ENCODE measurements at places on chromosomes 1 and 21.

DNA sequence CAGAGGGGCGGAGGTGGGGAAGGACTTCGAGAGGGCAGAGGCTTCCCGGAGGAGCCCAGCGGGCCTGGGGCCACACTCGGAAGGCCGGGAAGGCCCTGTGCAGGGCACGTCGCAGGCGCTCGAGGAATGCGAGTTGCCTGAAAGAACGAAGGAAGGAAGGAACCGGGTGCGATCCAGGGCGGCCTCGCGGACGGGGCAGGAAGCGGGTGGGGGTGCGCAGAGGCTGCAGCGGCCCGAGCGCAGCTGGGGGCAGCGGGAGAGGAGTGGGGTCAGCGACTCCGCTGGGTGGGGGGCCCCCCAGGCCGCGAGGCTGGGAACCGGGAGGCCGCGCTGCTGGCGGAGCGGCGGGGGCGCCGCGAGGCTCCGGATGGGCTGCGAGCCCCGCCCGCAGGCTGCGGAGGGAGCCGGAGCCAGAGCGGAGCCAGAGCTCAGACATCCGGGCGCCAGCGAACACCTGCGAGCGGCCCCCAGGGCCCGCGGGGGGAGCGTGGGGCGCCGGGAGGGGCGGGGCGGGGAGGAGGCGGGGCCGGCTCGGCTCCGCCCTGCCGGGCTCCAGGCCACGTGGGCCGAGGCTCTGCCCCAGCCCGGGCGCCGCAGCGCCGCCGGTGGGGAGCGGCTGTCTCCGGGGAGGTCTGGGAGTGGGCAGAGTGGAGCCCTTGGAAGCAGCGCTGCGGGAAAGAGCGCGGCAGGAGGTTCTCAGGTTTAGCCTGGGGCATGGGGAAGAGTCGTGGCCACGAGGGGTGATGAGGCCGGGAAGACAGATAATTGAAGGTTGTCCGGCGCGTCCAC, 4.6 kb downstream of the ID3 start:
- peak; percentile 75 for DNase-seq

DNA sequence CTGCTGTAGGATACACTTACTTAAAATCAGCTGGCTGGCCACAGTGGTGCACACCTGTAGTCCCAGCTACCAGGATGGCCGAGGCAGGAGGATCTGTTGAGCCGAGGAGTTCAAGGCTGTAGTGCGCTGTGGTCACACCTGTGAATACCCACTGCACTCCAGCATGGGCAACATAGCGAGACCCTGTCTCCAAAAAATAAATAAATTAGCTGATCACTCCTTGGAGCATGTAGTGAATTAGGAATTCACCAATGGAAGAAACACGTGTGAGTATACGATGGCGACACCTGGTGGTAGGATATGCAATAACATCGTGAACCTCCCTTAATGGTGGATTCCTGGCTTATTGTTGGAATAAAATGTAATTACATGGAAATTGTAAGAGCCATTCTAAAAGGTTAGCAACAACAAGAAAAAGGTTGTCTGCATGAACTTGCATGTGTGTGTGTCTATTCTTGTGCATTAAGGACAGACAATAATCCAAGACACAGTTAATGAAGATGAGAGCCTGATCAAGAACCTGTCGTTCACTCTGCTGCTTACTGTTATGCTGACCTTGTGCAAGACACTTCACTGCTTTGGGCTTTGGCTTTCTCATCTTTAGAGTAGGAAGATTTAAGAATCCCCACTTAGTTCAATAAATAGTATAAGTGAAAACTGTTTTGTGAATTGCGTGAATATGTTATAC, 38.6 kb upstream of the COX20 start:
- peak; percentile 61 for DNase-seq

DNA sequence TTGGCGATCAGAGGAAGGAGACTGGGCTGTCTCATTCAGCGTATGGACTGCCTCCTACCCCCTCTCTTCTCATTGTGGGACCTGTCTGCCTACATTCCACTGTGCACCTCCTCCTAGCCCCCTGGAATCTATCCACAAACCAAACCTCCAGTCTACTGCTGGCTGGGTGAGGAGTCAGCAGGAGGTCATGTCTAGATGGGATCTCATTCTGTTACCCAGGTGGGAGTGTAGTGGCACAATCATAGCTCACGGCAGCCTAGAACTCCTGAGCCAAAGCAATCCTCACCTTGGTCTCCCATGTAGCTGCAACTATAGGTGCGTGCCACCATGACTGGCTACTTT, 18.0 kb upstream of the TTC22 start:
- DNase-seq = no peak

DNA sequence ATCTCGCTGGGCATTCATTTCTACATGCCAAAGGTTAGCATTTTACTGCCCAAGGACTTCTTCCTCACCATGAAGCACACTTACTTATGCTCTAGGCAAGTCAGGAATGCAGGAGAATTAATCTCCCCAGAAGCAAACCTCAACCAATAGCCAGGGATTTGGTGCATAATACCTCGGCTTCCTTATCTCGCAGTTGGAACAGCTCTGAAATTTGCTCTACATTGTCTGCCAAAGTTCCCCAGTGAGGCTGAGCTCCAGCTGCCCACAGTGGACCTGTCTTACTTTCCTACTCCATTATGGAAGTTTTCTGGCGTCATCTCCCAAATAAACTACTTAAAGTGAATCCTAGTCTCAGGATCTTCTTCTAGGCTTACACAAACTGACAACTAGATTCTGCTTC, 57.6 kb upstream of the PPM1J start:
- DNase-seq = no peak

- DNase-seq = no peak
Measured at GRCh38 chr1:191536791-191537429, 621.4 kb upstream of the RGS18 start.

- peak; percentile 86 for DNase-seq
Measured at GRCh38 chr1:93661829-93662474, 19.7 kb downstream of the BCAR3 start.

DNA sequence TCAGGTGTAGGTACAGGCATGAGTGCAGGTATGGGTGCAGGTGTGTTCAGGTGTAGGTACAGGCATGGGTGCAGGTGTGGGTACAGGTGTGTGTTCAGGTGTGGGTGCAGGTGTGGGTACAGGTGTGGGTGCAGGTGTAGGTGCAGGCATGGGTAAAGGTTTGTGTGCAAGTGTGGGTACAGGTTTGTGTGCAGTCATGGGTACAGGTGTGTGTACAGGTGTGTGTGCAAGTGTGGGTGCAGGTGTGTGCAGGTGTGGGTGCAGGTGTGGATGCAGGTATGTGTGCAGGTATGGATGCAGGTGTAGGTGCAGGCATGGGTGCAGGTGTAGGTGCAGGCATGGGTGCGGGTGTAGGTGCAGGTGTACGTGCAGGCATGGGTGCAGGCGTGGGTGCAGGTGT, 79.4 kb upstream of the ACTL8 start:
- peak; percentile 10 for DNase-seq

GRCh38 chr21:26100573-26100972, 70.0 kb downstream of the APP start:
- DNase-seq = no peak

DNA sequence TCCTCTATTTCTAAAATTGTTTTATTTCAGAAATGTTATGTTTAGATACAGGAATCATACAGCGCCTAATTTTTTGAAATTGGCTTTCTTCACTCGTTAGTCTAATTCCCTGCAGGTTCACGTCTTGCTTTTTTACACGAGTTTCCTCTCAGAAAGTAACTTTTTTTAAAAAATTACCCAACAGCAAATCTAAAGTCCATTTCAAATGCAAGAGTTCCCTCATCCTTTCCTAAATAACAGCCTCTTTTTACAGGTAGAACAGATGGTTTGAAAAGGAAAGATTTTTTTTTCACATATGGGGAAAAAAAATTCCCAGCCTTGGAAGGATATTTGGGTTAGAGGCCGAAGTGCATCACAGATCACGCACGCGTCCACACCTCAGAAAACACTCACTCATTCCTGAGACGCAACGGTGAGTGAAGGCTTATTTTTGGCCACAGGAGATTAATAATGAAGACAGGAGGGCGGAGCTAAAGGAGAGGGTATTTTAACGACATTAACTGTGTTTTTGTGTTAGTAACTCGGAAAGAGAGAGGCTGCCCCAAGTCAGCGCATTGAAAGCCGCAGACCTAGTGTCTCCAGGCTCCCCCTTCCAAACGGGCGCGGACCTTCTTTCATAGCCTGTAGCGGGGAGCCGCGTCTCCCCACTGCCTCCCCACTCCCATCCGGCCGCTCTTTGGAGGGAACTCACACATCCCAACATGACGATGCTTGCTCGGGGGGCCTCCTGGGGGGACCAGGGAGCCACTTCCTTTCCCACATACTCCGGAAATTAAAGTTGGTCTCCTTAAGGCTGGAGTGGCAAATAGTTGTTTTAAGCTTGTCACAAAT, 969 bp upstream of the RIPK4 start:
- DNase-seq = no peak

DNA sequence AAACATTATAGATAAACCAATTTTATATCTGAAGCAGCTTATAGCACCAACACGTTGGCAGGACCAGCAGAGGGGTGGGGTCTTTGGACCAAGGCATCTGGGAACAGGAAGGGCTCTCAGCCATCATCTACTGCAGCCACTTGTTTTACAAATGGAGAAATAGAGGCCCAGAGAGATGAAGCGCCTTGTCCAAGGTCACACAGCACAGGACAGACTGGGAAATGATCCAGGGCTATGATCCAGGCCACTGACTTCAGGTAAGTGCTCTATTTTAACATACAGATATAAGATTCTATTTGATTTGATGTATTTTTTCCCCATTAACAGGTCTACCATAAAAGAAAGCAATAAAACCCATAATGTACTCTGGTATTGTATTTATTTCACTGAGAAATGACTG, 16.9 kb downstream of the GADD45A start:
- DNase-seq = no peak

GRCh38 chr1:198943484-198944187, 304.8 kb downstream of the PTPRC start:
- DNase-seq = no peak

- peak; percentile 34 for DNase-seq
Measured at GRCh38 chr1:6612641-6613360, 730 bp upstream of the PHF13 start.

- no peak for DNase-seq
Measured at GRCh38 chr1:160850993-160851392, 11.7 kb downstream of the CD244 start.

- DNase-seq = no peak
Measured at GRCh38 chr1:57512386-57512785, 88.5 kb upstream of the DAB1 start.

GRCh38 chr1:9121496-9122409, 7.1 kb downstream of the GPR157 start:
- DNase-seq = no peak

GRCh38 chr1:244248426-244248825, 197.3 kb downstream of the ZBTB18 start:
- no peak for DNase-seq

DNA sequence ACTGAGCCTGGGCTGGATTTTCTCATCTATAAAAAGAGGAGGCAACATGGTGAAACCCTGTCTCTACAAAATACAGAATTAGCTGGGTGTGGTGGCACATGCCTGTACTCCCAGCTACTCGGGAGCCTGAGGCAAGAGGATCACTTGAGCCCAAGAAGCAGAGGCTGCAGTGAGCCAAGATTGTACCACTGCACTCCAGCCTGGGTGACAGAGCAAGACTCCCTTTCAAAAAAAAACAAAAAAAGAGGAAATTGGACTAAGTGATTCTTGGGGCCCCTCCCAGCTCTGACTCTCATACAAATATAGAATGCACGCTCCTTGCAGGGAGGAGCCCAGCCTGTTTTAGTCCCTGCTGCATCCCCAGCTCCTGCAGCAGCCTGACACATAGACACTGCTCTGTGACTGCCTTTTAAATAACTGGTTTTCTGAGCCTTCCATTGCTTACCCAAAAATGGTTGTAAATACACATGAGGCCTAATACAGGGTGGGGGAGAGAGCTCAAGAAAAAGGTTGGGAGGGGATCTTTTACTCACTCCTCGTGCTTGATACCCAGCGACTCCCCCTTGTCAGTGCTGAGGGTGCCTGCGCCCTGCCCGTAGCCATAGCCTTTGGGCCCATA, 17.2 kb downstream of the CSRP1 start:
- DNase-seq = no peak

DNA sequence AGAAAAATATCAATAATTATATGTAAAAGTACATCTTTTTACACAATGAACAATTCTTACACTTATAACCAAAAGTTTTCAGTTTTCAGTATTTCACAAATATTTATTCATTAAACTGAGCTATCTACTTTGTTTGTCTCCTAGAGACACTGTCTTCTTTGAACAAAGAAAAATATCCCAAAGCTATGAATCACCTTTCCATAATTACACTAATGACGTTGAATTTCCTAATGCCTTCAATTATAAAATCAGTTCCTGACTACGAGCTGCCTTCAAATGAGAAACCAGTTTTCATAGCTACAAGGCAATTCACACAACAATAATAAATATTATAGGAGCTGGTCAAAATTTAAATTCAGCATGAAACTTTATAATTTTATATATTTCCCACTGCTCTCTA, 201.8 kb upstream of the BRINP3 start:
- no peak for DNase-seq

GRCh38 chr1:81410351-81410750, 390.4 kb upstream of the ADGRL2 start:
- DNase-seq = no peak

DNA sequence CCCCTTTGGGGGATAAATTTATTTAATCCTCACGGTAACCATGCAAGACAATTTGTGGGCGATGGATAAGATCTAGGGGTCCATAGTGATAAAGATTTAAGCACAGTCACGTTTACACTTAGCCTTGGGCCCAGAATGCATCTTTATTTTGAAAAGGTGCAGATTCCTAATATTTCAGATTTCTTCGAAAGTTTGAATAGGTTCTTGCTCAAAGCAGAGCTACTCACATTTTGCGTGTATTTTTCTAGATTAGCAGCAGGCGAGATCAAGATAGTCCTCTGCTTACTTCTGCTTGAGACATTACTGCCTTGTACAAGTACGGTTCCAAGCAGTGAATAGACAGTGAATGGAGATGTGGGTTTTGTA, 647 bp downstream of the TSEN15 start:
- DNase-seq = peak; percentile 17

DNA sequence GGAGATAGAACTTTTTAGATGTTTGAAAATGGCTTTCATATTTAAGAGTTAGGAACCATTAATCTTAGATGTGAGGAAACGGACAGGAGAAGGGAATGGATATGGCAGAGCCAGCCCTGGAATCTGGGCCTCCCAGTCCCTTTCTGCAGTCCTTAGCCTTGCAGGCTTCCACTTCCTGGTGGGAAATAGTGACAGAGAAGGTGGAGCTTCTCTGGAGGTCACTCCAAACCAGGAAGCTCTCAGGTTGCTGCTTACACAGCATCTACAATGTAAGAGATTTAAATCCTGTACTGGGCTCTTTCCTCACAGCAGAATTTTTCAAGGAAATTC, 2.5 kb downstream of the S100A11 start:
- DNase-seq = no peak

GRCh38 chr1:96360036-96360795, 361.4 kb upstream of the PTBP2 start:
- peak; percentile 56 for DNase-seq

GRCh38 chr1:96966536-96967138, 245.1 kb downstream of the PTBP2 start:
- peak; percentile 73 for DNase-seq

- DNase-seq = no peak
Measured at GRCh38 chr1:239723776-239724367, 337.5 kb downstream of the CHRM3 start.

Measured in AG10803 (cell line).